ENCODE measurements at places on chromosomes 2 and 18. TPM values are rescaled to one million over a fixed set of nuclear protein-coding genes. Genes with fewer than 3 reads are reported as not detected.

Gene GPAT2
- 5.2 TPM for total RNA-seq

Gene TSN
- total RNA-seq: 56.2 TPM

Gene CD207
- not detected for total RNA-seq

Gene RTP5
- not detected for total RNA-seq

Gene IL36B
- total RNA-seq: not detected

Gene GALNT13
- 0.43 TPM for total RNA-seq

Gene SLC4A5
- total RNA-seq: 2.8 TPM

Gene MYL1
- total RNA-seq: not detected

Gene C2orf72
- total RNA-seq: 0.65 TPM

Gene G6PC2
- total RNA-seq: not detected

Gene CHAC2
- 8.1 TPM for total RNA-seq

Gene PSMA8
- total RNA-seq: 1.2 TPM

Gene KCNK3
- total RNA-seq: not detected

Gene REG3A
- total RNA-seq: not detected

Gene AGPS
- 46.4 TPM for total RNA-seq

Gene DPP4
- total RNA-seq: 130 TPM

Gene AGXT
- not detected for total RNA-seq

Gene AQP12A
- total RNA-seq: not detected

Measured in activated naive CD4-positive, alpha-beta T cell treated with anti-CD3 and anti-CD28 coated beads, Interleukin-2, amount 10 ng/mL, durations not matched to agents 5 hours and 36 hours (primary cell).